ENCODE measurements at places on chromosomes 3 and 15. TPM values are rescaled to one million over a fixed set of nuclear protein-coding genes. Genes with fewer than 3 reads are reported as not detected.

The SERP1 gene
- polyA plus RNA-seq: 71.9 TPM

The TMEM266 gene
- polyA plus RNA-seq: not detected

The HESX1 gene
- 1.8 TPM for polyA plus RNA-seq

The LSMEM2 gene
- polyA plus RNA-seq: not detected

The MYRIP gene
- 0.15 TPM for polyA plus RNA-seq

The A4GNT gene
- polyA plus RNA-seq: not detected

The CCNDBP1 gene
- polyA plus RNA-seq: 82.8 TPM

The MEIS2 gene
- polyA plus RNA-seq: 20.7 TPM

GRCh38 chr15:77121599-77121998 is 50.7 kb upstream of the TSPAN3 start:
- H3K4me1 ChIP-seq: no peaks in the 10 kb centered on the region
- H3K36me3 ChIP-seq: no peaks in the 10 kb centered on the region
- DNase-seq: no peak
- H3K27ac ChIP-seq: no peak overlapping the region
- H3K4me3 ChIP-seq: no peak overlapping the region

GRCh38 chr3:18425641-18426257 is 610 bp upstream of the SATB1 start:
- no peaks in the 10 kb centered on the region for H3K36me3 ChIP-seq
- H3K27me3 ChIP-seq: no peaks in the 10 kb centered on the region
- DNase-seq: peak; percentile 48
- peak overlapping the region; percentile 94 for H3K4me3 ChIP-seq

- H3K4me3 ChIP-seq: no peak overlapping the region
- no peaks in the 10 kb centered on the region for H3K4me1 ChIP-seq
- H3K27ac ChIP-seq: no peak overlapping the region
Measured at GRCh38 chr3:5011555-5012256, 32.5 kb downstream of the BHLHE40 start.

GRCh38 chr3:99678023-99678422 is 39.6 kb downstream of the COL8A1 start:
- H3K4me1 ChIP-seq: peaks cover 3% of the 10 kb centered on the region
- no peaks in the 10 kb centered on the region for H3K27me3 ChIP-seq
- DNase-seq: no peak
- no peak overlapping the region for H3K4me3 ChIP-seq
- H3K36me3 ChIP-seq: peaks cover 2% of the 10 kb centered on the region

GRCh38 chr3:171267104-171267503 is 193.1 kb downstream of the TNIK start:
- peak overlapping the region; percentile 44 for H3K27ac ChIP-seq
- peaks cover 7% of the 10 kb centered on the region for H3K4me1 ChIP-seq
- no peak overlapping the region for H3K4me3 ChIP-seq
- DNase-seq: no peak

- no peak overlapping the region for H3K27ac ChIP-seq
- DNase-seq: no peak
- no peak overlapping the region for H3K4me3 ChIP-seq
- no peaks in the 10 kb centered on the region for H3K4me1 ChIP-seq
- no peaks in the 10 kb centered on the region for H3K27me3 ChIP-seq
Measured at GRCh38 chr15:88378188-88378637, 89.0 kb downstream of the MRPL46 start.

GRCh38 chr3:89032346-89033013 is 74.9 kb upstream of the EPHA3 start:
- DNase-seq: no peak
- H3K4me3 ChIP-seq: no peak overlapping the region
- H3K36me3 ChIP-seq: no peaks in the 10 kb centered on the region
- no peaks in the 10 kb centered on the region for H3K4me1 ChIP-seq
- no peak overlapping the region for H3K27ac ChIP-seq

DNA sequence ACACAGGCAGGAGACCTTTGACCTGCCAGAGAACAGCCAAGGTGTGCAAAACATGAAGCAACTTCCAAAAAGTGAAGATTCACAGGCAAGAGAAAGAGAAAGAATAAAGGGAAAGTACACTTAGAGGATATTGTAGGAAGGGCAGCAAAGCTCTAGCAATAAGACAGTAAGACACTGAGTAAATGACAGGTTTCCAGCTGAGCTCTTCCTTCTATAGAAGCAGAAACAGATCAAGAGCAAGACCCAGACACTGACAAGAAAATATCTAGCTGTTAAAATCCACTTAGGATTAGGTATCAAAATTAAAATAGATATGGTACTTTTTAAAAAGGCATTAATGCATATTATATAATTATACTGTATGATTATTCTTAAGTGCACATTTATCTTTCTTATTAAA is 333.4 kb downstream of the RAP2B start:
- DNase-seq: no peak
- H3K27me3 ChIP-seq: no peaks in the 10 kb centered on the region
- no peak overlapping the region for H3K27ac ChIP-seq
- H3K36me3 ChIP-seq: no peaks in the 10 kb centered on the region
- H3K4me3 ChIP-seq: no peak overlapping the region

DNA sequence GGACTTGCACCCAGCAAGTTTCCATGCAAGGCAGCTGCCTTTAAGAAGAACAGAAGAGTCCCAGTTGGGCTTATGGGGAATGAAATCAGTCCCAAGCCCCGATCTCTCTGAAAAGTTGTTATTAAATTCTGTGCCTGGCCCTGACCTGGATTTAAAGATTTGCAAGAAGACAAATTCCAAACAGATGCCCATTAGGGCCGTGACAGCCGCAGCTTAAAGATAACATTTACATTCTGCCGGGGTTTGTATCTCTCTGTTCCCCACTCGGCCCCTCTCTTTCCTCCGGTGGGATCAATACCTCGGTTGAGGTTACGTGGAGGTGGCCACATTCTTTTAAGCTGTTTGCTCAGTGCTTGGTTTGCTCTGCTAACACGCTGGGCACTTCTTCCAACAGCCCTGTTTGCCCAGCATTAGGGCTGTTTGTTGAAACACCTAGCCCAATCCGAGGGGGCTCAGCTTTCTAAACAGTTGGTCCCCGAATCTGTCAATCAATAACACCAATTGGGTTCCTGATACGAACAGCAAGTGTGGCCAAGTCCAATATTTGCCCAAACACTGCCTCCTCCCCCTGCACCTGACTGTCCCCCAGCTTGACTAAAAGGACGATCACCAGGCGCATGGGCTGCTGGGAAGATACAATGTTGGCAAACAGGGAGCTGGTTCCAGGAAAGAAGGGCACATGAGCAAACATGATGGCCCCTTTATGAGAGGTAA is 108.6 kb downstream of the RPLP1 start:
- DNase-seq: no peak
- H3K4me3 ChIP-seq: no peak overlapping the region
- H3K27ac ChIP-seq: no peak overlapping the region
- no peaks in the 10 kb centered on the region for H3K27me3 ChIP-seq

GRCh38 chr3:58502872-58503271 is 11.0 kb downstream of the KCTD6 start:
- no peaks in the 10 kb centered on the region for H3K27me3 ChIP-seq
- H3K36me3 ChIP-seq: no peaks in the 10 kb centered on the region
- peaks cover 2% of the 10 kb centered on the region for H3K4me1 ChIP-seq
- H3K27ac ChIP-seq: no peak overlapping the region
- DNase-seq: no peak

GRCh38 chr15:41647262-41647661 is 12.9 kb upstream of the MGA start:
- H3K27ac ChIP-seq: no peak overlapping the region
- no peaks in the 10 kb centered on the region for H3K36me3 ChIP-seq
- H3K4me3 ChIP-seq: no peak overlapping the region
- no peak for DNase-seq
- H3K4me1 ChIP-seq: no peaks in the 10 kb centered on the region
- H3K27me3 ChIP-seq: no peaks in the 10 kb centered on the region

- no peaks in the 10 kb centered on the region for H3K36me3 ChIP-seq
- no peaks in the 10 kb centered on the region for H3K4me1 ChIP-seq
- DNase-seq: no peak
- no peak overlapping the region for H3K27ac ChIP-seq
- H3K4me3 ChIP-seq: no peak overlapping the region
- no peaks in the 10 kb centered on the region for H3K27me3 ChIP-seq
Measured at GRCh38 chr3:178498871-178499270, 37.4 kb upstream of the KCNMB2 start.

- no peak for DNase-seq
- no peak overlapping the region for H3K4me3 ChIP-seq
- H3K4me1 ChIP-seq: no peaks in the 10 kb centered on the region
- no peaks in the 10 kb centered on the region for H3K27me3 ChIP-seq
- peak overlapping the region; percentile 75 for H3K27ac ChIP-seq
- H3K36me3 ChIP-seq: no peaks in the 10 kb centered on the region
Measured at GRCh38 chr15:54789376-54789775, 407.4 kb downstream of the RSL24D1 start.

DNA sequence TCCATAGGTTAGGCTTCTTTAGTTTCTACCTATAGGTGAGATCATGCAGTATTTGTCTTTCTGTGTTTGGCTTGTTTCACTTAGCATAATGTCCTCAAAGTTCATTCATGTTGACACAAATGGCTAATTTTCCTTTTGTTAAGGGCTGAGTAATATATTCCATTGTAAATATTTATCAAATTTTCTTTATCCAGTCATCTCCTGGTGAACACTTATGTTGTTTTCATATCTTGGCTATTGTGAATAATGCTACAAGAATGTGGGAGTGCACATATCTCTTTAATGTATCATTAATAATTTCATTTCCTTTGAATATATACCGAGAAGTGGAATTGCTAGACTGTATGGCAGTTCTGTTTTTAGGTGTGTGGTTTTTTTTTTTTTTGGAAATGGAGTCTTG is 250.9 kb upstream of the SEMA6D start:
- H3K27ac ChIP-seq: no peak overlapping the region
- H3K27me3 ChIP-seq: no peaks in the 10 kb centered on the region
- no peak for DNase-seq
- H3K36me3 ChIP-seq: no peaks in the 10 kb centered on the region
- H3K4me1 ChIP-seq: no peaks in the 10 kb centered on the region
- no peak overlapping the region for H3K4me3 ChIP-seq

- H3K4me1 ChIP-seq: no peaks in the 10 kb centered on the region
- H3K27me3 ChIP-seq: no peaks in the 10 kb centered on the region
- H3K36me3 ChIP-seq: no peaks in the 10 kb centered on the region
- no peak for DNase-seq
Measured at GRCh38 chr3:66076861-66077470, 38.2 kb upstream of the MAGI1 start.

DNA sequence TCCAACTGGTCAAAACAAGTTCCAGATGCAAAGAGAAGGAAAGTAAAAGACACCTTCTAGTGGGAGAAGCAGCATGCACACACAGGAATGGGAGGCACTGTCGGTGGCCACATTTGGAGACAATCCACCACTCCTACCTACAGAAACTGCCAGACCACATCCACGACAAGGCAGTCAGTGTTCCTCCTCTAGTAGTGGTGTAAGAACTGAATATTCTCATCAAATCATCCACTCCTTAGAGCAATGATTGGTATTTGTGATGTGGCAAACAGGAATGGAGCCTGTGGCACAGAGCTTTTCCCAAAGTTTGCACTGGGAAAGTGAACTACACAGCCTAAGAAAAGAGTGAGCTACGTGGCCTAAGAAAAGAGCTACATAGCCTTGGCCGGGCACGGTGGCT is 5.1 kb upstream of the SPINT1 start:
- H3K27me3 ChIP-seq: no peaks in the 10 kb centered on the region
- H3K4me1 ChIP-seq: no peaks in the 10 kb centered on the region
- H3K4me3 ChIP-seq: no peak overlapping the region
- H3K36me3 ChIP-seq: no peaks in the 10 kb centered on the region
- DNase-seq: peak; percentile 35

DNA sequence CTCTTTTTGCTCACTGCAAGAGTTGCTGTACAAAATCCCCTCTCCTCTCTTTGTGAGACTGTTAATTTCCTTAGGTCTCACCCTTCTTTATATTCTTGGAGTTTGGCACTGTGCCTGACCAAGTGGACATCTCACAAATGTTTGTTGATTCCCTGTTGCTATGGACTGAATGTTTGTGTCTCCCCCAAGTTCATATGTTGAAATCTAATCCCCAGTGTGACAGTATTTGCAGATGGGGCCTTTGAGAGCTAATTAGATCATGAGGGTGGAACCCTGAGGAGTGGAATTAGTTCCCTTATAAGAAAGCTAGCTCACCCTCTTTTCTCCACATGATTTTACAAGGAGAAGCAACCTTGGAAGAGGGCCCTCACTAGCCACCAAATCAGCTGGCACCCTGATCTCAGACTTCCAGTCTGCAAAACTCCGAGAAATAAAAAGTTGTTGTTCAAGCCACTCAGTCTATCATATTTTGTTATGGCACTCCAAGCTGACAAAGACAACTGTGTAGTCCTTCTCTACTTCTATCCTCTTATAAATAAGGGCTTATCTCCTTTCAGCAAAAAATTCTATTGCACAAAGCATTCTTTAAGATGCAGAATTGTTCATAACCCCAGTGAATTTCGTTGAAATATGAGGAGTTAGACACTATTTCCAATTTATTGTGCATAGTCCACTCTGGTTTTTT is 65.5 kb upstream of the NPHP3 start:
- no peak overlapping the region for H3K4me3 ChIP-seq
- DNase-seq: no peak
- peaks cover 5% of the 10 kb centered on the region for H3K4me1 ChIP-seq
- no peaks in the 10 kb centered on the region for H3K36me3 ChIP-seq

DNA sequence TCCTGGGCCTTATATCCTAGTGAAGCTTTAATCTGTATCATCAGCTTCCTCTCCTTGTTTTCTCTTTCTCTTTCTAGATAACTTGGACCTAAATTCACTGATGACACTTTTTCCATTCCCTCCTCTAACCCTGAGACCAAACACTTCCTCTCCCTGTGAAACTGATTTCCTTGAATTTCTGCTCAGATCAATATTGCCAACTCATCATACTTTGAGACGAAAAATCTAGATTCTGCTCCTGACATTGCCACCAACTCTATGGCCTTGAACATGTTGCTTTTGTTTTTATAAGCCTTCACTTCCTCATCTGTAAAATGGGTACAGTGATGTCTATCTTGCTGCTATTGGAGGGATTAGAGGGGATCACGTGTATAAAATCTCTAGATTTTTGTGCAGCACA is 42.7 kb upstream of the RASGRF1 start:
- no peaks in the 10 kb centered on the region for H3K36me3 ChIP-seq
- no peaks in the 10 kb centered on the region for H3K27me3 ChIP-seq
- H3K4me3 ChIP-seq: no peak overlapping the region
- no peaks in the 10 kb centered on the region for H3K4me1 ChIP-seq
- no peak for DNase-seq
- no peak overlapping the region for H3K27ac ChIP-seq

- no peak overlapping the region for H3K4me3 ChIP-seq
- no peak for DNase-seq
- H3K4me1 ChIP-seq: peaks cover 8% of the 10 kb centered on the region
Measured at GRCh38 chr3:38723569-38724391, 74.3 kb upstream of the SCN5A start.

GRCh38 chr15:94367726-94368535 is 136.6 kb downstream of the MCTP2 start:
- H3K4me1 ChIP-seq: no peaks in the 10 kb centered on the region
- no peak for DNase-seq
- H3K27me3 ChIP-seq: no peaks in the 10 kb centered on the region
- H3K4me3 ChIP-seq: no peak overlapping the region
- no peaks in the 10 kb centered on the region for H3K36me3 ChIP-seq

- H3K4me1 ChIP-seq: peaks cover 34% of the 10 kb centered on the region
- H3K4me3 ChIP-seq: no peak overlapping the region
- H3K27ac ChIP-seq: peak overlapping the region; percentile 92
- no peaks in the 10 kb centered on the region for H3K27me3 ChIP-seq
- H3K36me3 ChIP-seq: no peaks in the 10 kb centered on the region
Measured at GRCh38 chr3:188270423-188270972, 116.5 kb downstream of the LPP start.

- no peak overlapping the region for H3K27ac ChIP-seq
- no peak for DNase-seq
- no peak overlapping the region for H3K4me3 ChIP-seq
- no peaks in the 10 kb centered on the region for H3K27me3 ChIP-seq
- no peaks in the 10 kb centered on the region for H3K36me3 ChIP-seq
- H3K4me1 ChIP-seq: no peaks in the 10 kb centered on the region
Measured at GRCh38 chr15:51759557-51760070, 8.2 kb downstream of the TMOD2 start.
